ENCODE measurements at places on chromosomes 13 and 19.

GRCh38 chr13:77530875-77531274, 4.6 kb upstream of the SCEL start:
- DNase-seq = no peak

DNA sequence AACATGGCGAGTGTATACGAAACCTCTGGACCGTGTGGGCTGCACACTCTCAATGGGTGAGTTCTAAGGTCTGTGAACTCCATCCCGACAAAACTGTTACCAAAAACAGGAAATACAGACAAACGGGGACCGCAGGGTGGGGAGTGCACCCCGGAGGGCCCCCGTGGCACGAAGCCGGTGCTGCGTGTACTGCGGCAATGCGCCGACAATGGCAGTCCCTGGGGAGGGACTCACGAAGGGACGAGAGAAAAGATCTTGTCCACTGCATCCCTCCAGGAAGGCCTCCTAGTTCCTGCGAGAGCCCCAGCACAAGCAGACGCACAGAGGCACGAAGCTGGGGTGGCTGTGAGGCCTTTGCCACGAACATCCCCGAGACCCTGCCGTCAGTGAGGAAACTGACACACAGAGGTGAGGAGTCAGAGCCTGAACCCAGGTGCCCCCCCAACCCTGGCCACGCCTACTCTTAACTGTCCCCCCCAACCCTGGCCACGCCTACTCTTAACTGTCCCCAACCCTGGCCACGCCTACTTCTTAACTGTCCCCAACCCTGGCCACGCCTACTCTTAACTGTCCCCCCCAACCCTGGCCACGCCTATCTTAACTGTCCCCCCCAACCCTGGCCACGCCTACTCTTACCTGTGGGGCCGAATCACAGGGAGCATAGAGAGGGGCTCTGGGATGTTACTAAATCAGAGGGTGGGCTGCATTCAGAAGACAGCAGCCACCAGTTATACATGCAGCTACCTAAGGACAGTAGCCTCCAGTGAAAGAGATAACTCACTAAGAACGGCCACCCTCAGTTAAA, 4.2 kb downstream of the MED16 start:
- DNase-seq = no peak

- DNase-seq = no peak
These were observed 30.8 kb downstream of the KLF2 start for GRCh38 chr19:16355293-16356043.

DNA sequence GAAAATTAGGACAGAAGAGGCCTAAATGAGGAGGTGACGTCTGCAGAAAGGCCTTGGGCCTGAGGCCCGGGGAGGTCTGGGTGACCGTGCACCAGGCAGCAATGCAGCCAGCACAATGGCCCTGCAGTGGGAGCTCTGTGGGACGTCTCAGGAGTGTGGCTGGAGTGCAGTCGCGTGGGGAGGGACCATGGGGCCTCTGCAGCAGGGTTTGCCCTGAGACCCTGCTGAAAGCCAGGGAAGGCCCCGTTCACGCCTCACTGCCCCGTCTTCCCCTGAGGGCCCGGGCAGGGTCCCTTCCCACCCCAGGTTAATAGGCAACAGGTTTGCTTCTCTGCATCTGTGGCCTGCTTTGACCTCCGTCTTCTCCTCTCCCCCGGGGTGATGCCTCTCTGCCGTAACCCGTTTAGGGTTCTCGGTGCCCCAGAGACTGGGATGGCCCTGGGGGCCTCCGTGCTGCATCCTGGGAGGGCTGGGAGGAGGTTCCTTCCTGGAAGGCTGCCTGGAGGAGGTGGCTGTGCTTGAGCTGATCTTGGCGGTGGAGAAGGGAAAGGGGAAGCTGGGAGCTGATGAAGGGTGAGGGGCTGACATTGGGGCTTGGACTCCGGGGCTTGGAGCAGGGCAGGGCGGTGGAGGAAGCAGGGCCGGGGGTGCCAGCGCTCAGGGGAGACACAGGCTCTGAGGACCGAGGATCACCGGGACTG, 9.7 kb downstream of the PALM start:
- DNase-seq = no peak
